ENCODE measurements at places on chromosomes 7 and 10.

GRCh38 chr7:115346685-115347084 is 424.8 kb downstream of the MDFIC start:
- DNase-seq = no peak

- no peak for DNase-seq
Observed at GRCh38 chr7:63104666-63105065, 894.0 kb upstream of the ZNF722 start.

DNA sequence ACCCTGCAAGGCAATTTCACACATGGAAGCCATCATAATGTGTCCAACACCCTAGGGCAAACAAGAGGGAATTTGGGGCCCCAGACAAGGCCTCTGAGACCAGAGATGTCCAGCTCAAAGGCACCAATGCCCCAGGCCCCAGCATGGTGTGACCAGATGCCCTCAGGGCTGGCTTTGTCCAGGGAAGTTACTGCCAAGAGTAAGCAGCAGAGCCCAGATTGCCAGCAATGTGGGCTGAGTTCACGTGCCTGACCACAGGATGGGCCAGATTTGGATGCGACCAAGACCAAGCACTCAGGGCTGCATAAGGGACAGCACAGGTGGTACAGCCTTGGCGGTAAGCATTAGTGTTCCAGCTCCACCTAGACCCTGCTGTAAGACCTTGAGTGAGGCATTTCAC is 12.7 kb downstream of the MYOF start:
- no peak for DNase-seq

GRCh38 chr7:110621289-110621688 is 469.6 kb upstream of the LRRN3 start:
- no peak for DNase-seq

DNA sequence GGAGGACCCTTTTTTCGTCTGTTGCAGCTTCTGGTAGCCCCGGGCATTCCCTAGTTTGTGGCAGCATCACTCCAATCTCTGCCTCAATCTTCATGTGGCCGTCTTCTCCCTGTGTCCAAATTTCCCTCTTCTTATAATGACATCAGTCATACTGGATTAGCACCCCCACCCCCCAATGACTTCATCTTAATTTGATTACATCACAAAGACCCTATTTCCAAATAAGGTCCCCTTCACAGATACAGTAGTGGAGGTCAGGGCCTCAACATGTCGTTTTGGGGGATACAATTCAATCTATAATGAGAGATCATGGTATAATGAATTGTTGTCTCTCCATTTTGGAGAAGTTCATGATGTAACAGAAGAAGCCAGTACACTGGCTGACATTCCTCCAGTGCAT is 28.1 kb upstream of the EZH2 start:
- DNase-seq = no peak

- no peak for DNase-seq
Observed at GRCh38 chr7:5514440-5515035, 90.9 kb upstream of the TNRC18 start.

- no peak for DNase-seq
Observed at GRCh38 chr7:40437498-40437897, 302.7 kb downstream of the SUGCT start.

Data from activated naive CD4-positive, alpha-beta T cell treated with Interleukin-2 at 50 U/mL for 16 hours (primary cell).